Panc1 (cell line): ENCODE measurements at places on chromosomes 4 and X.
A peak's percentile ranks its signal among the peaks of the same experiment; 100 is the strongest.

- DNase-seq = no peak
These were observed 784 bp downstream of the MAP7D3 start for GRCh38 chrX:136250191-136251040.

DNA sequence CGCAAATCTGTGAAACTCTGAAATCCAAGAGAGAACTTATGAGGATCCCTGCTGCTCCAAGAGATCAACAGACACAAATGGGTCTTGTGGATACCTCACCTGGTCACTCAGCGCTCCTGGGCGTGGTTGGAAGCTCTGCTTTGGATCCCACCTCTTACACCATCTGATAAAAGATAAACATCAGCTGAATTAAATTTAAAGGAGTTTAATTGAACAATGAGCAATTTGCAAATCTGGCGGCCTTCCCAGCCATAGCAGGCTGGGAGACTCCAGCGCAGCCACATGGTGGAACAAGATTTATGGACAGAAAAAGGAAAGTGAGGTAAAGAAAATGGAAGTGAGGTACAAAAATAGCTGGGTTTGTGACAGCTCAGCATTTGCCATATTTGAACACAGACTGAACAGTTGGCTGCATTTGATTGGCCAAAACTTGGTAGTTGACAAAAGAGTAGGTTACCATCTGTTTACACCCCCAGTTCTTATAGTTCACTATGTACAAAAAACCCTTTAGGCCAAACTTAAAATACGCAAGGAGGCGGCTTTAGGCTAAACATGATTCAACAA lies 437.3 kb upstream of the NDST3 start:
- no peak for DNase-seq

DNA sequence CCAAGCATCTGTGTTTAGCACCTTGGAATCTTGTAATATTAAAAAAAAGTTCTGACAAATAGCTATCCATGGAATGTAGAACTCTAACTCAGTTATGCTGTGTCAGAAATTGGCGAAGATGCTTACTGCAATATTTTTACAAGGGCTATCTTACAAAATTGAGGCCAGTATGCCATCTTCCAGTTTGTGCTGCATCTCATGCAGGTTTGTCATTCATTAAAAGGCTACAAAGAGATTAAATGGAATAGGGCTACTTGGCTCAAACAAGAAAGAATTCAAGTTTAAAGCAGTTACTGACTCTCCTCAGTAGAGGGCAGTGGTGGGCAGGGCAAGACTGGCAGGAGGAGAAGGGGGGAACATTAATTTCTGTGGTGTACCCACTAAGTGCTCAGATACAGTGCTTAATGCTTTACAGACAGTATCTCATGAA lies 66.5 kb downstream of the SHROOM4 start:
- peak; percentile 15 for DNase-seq

- no peak for DNase-seq
These were observed 184.5 kb downstream of the SH3KBP1 start for GRCh38 chrX:19702856-19703255.

DNA sequence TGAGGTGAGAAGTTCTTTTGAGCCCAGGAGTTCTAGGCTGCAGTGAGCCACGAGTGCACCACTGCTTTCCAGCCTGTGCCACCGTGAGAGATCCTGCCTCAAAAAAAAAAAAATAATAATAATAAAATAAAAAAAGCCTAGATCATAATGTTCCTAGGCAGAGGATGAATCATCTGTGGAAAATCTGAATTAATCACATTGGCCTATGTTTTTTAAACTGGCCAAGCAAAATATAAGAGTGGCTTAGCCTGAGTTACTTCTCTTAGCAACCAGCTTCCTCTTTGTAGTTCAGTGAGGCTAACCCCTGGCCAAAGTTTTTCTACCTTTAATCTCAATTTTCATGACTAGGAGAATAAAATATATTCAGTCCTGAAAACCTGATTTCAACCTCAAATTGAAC lies 614.6 kb downstream of the PPP4R3C start:
- DNase-seq = no peak

DNA sequence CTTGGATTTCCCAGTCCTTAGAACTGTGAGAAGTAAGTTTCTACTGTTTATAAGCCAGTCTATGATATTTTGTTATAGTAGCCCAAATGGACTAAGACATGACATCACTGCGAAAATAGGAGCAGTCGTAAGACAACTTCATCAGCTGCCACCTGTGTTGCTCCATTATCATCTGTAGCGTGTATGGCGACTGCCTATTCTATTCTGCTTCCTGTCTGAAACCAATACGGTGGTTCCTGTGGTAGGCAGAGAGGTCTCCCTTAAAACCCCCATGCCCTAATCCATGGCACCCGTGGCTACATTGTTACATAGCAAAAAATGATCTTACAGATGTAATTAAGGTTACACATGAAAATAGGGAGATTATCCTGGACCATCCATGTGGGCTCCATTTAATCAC lies 105.4 kb upstream of the FAT1 start:
- no peak for DNase-seq

GRCh38 chrX:52933976-52934703 lies 24.2 kb downstream of the FAM156A start:
- no peak for DNase-seq

DNA sequence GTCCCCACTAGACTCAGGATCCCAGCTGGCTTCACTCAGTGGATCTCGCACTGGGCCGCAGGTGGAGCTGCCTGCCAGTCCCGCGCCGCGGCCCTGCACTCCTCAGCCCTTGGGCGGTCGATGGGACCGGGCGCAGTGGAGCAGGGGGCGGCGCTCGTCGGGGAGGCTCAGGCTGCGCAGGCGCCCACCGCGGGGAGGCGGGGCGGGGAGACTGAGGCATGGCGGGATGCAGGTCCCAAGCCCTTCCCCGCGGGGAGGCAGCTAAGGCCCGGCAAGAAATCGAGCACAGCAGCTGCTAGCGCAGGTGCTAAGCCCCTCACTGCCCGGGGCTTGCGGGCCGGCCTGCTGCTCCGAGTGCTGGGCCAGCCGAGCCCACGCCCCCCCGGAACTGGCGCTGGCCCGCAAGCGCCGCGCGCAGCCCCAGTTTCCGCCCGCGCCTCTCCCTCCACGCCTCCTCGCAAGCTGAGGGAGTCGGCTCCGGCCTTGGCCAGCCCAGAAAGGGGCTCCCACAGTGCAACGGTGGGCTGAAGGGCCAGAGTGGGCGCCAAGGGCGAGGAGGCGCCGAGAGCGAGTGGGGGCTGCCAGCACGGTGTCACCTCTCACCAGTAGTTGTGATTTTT lies 1038.0 kb downstream of the PCDH19 start:
- DNase-seq = no peak

DNA sequence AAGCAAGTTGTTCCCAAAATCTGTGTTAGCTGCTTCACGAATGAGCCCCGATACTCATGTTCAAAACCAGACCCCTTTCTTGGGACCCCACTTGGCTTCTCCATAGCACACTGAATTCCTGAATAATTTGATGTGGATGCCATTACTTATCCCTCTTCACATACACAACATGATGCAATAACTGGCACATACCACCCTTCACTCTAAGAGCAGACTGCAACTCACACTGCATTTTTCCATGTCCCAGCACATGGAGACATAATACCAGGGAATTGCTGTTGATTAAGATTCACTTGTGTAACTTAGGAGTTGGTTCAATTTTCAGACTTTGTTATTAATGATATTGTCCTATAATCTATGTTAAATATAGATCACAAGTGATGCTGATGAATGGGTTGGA lies 213.4 kb downstream of the MAML3 start:
- no peak for DNase-seq

- no peak for DNase-seq
These were observed 81.6 kb upstream of the KLF3 start for GRCh38 chr4:38582445-38582844.

DNA sequence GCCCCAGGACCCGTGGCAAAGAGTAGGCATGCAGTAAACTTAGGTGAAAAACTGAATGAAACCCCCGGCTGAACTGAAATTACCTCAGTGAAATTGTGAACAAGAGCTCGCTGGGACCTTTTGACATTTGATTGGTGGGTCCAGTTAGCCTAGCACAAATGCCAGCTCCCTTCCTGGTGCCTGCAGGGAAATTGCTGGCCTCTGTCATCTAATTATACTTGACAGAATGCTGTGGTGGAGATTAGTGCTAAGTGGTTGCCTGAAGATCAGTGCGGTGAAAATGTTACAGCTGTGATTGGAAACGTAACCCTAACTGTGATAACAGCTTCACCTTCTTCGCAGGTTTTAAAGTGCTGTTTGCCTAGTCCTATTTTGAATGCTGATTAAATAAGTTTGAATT lies 43.0 kb downstream of the ADD1 start:
- no peak for DNase-seq

DNA sequence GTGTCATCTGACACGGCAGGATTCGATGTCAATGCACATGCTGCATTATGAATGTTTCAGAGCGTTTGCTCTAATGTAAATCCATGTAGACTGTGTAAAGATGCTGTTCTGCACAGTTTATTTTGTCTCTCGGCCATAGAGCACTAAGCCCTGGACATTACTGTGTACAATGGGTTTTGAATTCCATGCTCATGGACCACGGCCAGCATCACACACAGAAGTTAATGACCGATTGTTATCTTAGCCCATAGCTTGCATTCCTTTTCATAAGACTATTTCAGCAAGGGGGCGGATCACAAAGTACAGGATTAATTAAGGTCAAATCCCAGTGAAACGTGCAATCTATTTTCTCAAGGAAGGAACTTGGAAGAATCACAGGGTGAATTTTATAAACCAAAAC lies 286.1 kb upstream of the TENM3 start:
- no peak for DNase-seq

DNA sequence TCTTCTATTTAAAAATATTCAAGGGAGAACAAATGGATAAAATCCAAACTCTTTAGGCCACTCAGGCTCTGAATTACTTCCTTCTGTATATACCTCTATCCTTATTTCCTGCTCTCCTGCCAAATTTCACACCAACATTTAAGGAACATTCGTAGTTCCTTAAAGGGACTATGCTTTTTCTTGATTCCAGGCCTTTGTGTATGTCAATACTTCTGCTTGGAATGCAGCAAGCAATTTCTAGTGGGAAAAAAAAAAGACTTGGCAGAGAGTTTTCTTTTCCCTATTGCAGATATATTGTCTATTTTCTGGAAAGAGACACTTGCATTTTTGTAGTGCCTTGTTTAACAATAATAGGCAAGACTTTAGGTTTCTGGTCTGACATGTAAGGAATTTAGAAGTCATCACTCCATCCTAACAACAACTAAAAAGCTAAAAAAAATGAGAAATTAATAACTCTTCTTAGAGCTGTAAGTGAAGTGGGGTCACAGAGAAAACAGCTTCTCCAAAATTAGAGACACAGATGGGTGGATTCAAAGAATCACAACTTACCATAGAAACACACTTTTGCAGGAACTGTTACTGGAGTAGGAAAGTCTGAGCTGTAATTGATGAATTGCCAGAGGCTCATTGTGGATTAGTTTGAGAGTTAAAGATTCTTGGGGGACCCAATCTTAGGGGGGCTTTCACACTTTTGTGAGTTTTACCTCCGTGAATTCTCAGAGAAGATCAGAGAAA lies 2.1 kb upstream of the ADH5 start:
- no peak for DNase-seq

DNA sequence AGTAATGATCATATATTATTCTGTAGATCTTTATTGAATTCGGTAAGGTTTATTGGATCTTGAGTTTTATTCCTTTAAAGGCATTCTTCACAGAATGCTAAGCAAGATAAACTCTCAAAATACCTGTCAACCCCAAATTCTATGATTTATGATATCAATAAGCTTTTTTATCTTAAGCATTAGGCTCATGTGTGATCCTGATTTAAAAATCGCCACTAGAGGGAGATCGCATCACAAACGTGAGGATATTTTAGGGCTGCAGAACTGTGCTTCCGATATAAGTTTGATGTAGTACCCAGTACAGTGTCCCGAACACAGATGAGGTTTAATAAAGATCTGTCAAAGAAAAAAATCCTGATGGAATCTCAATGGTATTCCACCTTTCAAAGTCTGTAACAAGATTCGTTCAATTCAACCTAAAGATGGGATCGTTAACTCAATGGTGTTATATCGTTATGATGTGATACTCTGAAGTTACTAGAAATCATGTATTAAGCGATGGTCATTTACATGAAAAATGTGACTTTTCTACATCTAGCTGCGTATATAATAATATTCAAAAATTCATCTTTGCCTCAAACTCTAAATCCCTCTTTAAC lies 169.0 kb downstream of the CORIN start:
- peak; percentile 12 for DNase-seq

GRCh38 chr4:106875340-106875739 lies 160.8 kb downstream of the DKK2 start:
- no peak for DNase-seq

- DNase-seq = no peak
These were observed 4.5 kb downstream of the DTHD1 start for GRCh38 chr4:36285784-36286480.

- DNase-seq = no peak
These were observed 28.0 kb upstream of the NSUN7 start for GRCh38 chr4:40721730-40722171.
